ENCODE measurements at places on chromosomes 3 and 15.

DNA sequence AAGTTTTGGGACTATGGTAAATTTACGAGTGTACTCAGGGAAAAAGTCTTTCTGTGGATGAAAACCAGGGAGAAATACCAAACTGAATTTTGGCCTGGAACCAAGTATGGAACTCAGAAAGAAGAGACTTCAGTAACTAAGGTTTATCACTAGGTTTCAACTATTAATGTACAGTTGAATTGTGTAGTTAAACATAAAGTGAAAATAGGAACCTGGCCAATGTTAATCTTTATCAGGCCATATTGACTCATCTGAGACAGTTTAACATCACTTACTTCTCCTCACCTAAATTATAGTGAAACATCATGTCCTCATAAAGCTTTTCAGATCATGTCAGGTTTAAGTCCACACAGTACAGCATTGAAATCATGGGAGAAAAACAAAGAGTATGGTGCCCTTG lies 197.7 kb downstream of the LSAMP start:
- no peak for DNase-seq

- DNase-seq, result no peak
These were observed 7.7 kb downstream of the CAPN3 start for GRCh38 chr15:42367041-42367440.

- DNase-seq, result no peak
These were observed 78.9 kb downstream of the SLTM start for GRCh38 chr15:58854593-58854992.

DNA sequence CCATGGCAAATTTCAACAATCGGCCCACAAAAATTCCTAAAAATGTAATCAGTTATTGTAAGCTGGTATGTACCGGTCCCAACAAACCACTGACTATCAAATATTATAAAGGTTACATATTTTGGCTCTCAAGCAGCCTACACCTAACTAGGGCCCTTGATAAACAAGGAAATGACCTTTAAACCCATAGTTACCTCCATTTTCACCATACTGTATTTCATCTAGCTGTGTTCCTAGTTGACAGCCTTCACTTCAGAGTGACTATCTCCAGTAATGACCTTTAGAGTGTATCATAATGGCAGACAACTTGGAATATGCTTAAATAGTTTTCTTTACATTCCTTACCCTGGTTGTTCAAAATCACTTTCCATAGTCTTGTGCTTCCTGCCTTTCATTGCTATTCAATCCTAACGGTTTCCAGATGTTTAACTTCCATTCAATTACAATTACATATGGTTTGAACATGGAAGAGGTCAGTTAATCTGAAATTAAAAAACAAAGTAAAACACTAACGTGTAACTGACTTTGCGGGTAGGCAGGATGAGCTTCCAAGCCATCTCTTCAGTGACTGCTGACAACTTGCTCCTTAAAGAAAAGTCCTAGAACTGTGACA lies 111.9 kb upstream of the TSC22D2 start:
- no peak for DNase-seq

DNA sequence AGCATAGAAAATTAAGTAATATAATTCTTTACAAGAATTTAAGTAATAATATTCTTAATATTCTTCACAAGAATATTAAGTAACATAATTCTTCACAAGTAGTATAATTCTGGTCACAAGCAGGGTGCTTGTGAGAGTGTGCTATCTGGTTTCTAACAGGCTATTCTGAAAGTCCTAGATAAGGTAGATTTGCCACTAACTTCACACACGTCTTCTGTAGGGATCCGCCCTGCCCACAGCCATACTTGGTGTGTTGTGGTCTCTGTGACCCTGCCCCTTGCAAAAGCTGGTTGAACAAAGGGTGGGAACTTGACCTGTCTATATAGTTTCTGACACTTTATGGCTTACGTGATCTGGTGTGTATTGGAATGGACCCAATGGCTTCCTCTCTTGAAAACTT lies 253.4 kb upstream of the MDFIC2 start:
- DNase-seq, result no peak

DNA sequence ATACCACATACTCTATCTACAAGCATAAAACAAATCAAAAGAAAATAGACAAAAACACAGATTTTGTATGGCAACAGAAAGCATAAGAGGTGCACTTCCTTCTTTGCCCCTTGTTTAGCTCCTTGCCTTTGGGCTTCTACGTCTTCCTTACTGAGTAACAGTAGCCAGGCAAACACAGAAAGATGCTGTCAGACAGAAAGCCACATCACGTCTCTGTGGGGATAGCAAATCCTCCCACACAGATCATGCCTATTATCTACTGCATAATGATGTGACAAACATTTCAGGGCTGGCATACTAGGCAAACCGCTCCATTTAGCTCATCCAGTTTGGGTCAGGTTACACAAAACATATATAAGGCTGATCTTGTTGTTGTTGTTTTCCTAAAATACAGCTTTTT lies 92.7 kb downstream of the BOC start:
- DNase-seq, result no peak

DNA sequence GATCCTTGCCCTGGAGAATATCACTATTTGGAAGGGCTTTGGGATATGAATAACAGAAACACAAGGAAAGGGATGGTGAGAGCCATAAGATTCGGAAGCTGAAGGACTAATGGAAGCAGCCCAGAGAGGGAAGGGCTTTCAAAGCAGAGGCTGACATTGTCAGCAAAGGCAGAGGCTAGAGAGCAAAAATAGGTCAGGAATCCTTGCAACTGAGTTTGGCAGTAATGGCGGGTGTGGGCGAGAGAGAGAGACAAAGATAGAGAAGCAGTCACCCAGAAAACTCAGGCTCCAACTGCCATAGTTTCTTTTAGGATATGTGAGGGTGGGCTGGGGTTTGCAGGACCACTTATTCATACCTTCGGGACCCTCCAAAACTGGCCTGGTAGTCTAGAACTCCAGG lies 248.6 kb downstream of the OPA1 start:
- DNase-seq, result no peak

GRCh38 chr3:110902453-110903085 lies 169.0 kb upstream of the NECTIN3 start:
- DNase-seq, result no peak

DNA sequence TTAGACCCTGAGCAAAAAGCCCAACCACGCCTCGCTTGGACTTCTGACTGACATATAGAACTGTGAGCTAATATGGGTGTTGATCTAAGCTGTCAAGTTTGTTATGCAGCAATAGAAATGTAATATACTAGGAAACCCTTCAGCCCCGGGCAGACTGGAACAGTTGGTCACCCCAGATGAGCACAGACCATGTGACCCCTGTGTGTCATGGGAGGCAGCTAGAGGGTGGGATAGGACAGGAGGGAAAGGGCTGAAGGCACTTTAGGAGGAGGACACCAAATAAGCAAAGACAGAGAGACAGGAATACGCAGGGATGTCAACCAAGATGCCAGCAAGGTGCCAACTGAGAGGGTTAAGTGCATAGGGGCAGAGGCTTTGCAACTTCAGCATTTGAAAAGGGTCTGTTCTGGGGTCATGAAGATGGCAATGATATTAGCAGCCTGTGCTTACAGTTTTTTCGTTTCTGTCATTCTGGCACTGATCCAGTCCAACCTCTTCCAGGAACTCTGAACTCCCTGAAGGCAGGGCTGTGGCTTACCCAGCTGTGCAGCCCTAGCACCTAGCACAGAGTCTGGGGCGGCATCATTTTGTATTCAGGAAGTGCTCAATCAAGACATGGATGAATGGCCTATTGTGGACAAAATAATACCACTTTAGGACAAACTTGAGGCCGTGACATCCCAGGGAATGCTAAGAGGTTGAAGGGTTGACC lies 51.4 kb downstream of the HES1 start:
- DNase-seq, result no peak

DNA sequence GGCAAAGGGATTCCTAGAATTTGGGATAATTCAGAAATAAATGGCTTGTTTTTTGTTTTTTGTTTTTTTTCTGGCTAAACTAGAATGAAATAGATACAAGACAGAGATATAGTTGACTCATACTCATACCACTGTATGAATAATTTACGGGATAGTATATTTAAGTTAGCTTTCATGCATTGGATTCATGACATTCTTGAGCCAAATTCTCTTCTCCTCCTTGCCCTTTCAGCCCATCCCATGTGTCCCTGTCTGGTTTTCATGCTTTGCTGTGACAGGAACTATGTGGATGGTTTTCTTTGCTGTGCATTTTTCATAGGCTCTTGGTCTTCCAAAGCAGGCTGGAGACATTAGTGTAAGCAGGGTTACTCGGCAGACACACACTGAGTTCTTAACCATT lies 66.6 kb upstream of the UMPS start:
- no peak for DNase-seq

- no peak for DNase-seq
These were observed 4.6 kb downstream of the TMEM108 start for GRCh38 chr3:133042778-133043177.

GRCh38 chr15:78265752-78266224 lies 1.4 kb downstream of the DNAJA4 start:
- DNase-seq, result no peak

GRCh38 chr3:38576131-38576525 lies 73.4 kb downstream of the SCN5A start:
- no peak for DNase-seq

DNA sequence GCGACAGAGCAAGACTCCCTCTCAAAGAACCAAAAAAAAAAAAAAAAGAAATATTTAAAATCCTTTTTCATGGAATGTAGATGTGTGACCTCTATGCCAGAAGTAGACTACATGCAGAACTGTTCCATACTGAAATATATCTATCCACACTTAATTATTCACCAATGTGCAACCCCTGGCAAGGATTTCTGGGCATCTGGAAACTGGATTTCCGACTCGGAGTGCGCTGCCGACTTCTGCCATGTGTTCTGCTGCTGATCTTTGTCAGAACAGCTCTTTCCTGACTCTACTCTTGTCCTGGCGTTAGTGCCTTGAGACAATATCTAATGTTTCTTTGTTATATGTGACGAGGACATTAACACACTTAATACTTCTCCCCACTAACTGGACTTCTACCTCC lies 11.7 kb downstream of the LIPH start:
- DNase-seq, result no peak

DNA sequence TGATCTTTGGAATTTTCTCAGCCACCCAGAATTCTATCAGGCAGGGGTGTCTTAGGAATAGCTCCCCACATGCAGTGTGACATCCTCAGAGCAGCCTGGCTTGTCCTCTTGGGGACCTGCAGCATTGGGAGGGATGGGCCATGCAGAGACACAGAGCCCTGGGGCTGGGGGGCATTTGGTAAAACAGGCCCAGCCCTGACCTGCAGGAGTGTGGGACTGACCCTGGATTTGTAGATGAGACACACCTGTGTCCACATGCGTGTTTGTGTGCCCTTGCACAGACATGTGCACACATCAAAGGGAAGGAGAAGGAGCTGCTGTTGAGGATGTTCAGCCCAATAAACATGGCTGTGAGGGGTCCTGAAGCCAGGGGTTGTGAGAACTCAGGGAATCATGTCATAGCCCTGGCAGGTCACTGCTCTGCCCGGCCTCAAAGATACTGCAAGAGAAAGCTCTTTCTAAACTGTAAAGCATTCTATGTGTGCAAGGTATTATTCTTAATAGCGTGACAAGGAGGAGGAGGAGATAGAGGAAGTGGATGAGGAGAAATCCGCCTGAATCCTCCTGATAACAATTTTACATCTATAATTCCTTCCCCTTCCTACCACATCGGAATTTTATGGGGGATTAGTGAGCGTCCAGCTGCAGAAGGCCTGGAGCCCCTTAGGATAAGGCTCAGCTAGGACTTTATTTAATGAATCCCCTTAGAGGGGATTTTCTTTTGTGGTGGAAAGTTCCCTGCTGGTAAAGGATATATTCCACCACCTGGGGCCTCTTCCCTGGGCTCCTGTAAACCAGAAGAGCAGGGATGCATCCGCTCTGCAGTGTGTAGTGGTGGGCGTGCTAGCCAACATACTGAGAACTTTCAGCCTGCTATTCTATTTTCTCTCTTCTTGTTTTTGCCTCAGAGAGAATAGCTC lies 245.5 kb downstream of the EPHB1 start:
- DNase-seq, result no peak

DNA sequence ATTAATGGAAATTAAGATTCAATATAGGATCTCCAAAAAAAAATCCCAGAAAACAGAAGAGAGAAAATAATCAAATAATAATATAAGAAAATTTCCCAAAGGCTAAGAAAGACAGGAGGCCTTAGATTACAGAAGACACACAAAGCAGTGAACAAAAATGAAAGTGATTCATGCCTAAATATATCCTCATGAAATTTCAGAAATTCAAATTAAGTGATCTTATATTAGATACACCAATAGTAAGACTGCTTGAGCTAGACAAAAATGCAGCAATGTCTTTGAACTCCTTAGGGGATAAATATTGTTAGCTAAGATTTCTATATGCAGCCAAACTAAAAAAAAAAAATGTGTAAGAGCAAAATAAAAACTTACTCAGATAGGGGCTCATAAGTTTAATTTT lies 44.6 kb upstream of the ARPP21 start:
- no peak for DNase-seq

DNA sequence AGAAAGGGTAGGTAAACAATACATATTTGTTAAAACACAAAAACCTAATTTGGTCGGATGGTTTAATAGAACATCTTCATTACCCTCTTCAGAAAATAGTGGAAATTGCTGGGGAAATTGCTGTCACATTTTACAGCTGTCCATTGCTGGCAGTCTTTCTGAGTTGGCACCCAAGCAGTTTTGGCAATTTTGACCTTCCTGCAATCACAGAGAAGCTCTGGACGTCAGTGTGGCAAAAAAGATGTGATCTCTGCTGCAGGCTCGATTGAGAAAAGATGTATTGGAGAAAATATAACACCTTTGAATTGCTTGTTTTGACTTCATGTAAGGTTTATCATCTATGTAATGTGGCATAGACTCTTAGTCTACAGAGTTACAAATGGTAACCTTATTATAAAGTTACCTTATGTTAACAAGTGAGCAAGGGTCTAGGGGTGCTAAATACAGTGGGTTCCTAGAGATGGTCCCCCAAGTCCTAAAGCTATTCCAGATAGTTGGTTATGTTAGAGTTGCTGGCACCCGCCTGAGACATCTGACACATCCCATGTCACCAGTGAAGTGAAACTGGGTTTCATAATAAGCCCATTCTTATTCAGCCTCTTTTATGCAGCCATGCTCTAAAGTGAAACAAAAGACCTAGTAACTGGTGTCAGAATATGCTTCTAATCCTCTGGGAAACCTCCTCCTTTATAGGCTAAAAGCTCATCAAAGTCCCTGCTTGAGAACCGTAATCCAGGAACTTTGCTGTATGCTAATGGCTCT lies 14.0 kb downstream of the UBE2E1 start:
- no peak for DNase-seq

DNA sequence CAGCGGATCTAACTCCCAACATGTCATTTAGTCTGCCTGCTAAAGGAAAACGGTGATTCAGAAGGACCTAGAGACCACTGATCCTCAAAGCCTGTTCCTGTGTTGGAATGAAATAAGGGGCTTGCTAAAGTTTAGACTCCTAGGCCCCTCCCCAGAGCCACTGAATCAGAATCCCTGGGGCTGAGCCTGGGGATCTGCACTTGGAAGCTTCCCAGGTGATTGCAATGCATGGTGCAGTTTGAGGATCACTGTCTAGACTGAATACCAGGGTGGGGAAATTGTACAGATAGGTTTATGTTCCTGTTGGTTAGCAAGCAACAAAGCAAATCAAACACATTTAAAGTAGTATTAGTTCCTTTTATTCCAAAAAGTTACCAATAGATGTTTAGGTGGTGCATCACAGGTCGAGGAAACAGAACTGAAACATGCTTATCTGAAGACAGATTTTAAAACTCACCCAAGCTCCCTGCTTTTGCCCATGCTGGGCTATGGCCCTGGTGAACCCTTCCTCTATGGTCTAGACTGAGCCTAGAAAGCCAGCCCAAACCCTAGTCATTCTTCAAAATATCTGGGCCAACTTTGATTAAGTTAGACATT lies 29.6 kb upstream of the SPTBN5 start:
- no peak for DNase-seq
